RWPE2 (cell line): ENCODE measurements at places on chromosomes 16 and 17.

GRCh38 chr16:72241930-72242329 lies 70.0 kb upstream of the PMFBP1 start:
- no peak for DNase-seq

- DNase-seq = no peak
These were observed 1.8 kb downstream of the SNTB2 start for GRCh38 chr16:69188716-69189115.

DNA sequence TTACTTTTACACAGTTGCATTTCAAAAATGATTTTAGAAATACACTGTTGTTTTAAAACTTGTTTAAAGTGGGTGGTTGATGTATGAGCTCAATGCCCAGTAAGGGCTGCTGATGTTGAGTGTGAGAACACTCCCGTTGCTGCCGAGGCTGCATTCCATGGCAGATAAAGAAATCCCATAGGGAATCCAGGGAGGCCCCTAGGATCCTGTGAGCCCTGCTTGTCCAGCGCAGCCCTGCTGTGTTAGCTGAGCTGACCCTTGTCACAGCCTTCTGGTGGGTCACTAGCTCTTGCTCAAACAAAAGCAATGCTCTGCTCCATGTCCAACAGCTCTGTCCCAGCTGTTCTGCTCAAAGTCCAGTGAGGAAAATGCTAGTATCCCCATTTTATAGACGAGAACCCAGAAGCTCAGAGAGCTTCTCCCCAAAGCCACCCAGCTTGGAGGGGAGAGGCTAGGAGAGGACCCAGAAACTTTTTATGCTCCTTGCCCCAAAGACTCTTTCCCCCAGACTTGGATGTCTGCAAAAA lies 18.6 kb upstream of the COL1A1 start:
- DNase-seq = no peak

DNA sequence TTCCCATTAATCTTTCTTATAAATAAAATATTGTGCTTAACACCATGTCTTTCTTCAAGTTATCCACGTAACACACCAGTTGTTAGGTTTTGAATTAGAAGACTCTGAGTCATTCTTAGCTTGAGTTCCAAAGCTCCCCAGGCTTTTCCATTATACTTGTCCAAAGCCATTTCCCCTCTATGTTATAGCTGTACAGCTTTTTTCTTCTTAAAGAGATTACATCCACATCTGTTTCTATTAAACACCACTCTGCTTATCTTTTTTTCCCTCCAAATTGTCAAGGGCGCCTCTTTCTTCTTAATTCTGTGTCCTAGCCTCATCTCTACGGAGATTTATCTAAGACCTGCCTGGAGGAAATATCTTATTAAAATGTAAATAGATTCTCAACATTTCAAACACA lies 139.4 kb upstream of the CPHXL start:
- DNase-seq = no peak

GRCh38 chr17:32111141-32111771 lies 31.0 kb upstream of the RHOT1 start:
- no peak for DNase-seq

GRCh38 chr16:68470461-68471150 lies 22.3 kb upstream of the SMPD3 start:
- no peak for DNase-seq

- no peak for DNase-seq
These were observed 25.3 kb downstream of the SPACA3 start for GRCh38 chr17:33016920-33017319.

DNA sequence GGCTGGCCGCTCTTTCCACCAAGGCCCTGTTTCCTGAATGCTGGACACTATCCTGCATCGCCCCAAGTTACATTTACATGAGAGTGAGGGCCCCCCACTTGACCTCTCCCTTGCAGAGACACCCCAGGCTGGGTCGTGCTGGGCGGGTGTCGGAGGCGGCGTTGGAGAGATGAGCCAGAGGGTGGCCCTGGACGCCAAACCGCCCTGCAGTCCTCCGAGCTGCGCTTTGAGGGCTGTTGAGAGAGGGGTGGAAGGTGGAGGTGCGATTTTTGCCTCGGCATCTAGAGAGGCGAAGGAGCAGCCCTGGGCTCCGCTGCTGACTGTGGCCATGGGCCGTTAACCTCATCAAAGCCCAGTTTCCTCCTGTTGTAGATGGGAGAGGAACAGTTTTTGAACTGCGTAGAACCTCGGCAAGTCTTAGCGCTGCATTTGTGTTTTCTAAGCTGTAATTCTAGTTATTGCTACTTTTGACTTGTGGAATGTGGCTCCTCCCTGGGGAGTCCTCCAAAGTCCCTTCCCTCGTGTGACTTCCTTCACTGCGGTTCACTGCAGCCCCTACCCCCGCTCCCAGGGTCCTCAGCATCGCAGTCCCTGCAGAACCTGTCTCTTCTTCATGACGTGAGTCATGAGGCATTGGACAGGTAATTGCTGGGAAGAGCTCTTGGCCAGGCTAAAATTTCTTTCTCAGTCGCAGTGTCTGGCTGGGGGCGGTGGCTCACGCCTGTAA lies 986 bp upstream of the ELOB start:
- peak; percentile 51 for DNase-seq

DNA sequence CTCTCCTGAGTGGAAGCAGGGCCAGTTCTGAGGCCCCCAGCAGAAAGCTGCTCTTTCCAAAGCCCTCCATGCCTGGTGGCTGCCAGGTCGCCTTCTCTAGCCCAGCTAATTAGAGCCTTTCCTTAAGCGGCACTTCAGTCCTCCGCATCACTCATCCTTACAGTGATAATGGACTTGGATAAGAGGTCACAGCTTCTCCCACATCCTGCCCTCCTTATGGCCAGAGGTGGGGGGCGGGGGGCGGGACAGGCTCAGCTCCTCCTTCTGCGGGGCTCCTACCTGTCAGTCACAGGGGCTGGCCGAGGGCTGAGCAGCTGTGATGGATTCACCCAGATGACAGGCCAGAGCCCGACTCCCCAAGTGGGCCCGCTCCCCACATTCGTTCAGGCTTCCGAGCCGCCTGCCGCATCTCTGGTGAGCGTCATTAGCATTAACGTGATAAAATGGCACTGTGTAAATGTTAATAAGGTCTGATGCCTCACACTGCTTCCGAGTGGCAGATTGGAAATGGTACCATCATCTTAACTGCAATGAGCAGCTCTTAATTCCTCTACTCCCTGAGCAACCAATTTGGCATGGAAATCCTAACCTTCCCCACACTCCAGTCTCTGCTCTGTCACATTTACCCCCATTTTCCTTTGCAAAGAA lies 41.3 kb downstream of the GRIN2C start:
- DNase-seq = no peak

- no peak for DNase-seq
These were observed 2.1 kb downstream of the CES5A start for GRCh38 chr16:55873122-55873521.

GRCh38 chr17:64786337-64786736 lies 124.2 kb upstream of the SMURF2 start:
- no peak for DNase-seq

GRCh38 chr17:5236938-5237540 lies 2.4 kb upstream of the SCIMP start:
- DNase-seq = no peak

DNA sequence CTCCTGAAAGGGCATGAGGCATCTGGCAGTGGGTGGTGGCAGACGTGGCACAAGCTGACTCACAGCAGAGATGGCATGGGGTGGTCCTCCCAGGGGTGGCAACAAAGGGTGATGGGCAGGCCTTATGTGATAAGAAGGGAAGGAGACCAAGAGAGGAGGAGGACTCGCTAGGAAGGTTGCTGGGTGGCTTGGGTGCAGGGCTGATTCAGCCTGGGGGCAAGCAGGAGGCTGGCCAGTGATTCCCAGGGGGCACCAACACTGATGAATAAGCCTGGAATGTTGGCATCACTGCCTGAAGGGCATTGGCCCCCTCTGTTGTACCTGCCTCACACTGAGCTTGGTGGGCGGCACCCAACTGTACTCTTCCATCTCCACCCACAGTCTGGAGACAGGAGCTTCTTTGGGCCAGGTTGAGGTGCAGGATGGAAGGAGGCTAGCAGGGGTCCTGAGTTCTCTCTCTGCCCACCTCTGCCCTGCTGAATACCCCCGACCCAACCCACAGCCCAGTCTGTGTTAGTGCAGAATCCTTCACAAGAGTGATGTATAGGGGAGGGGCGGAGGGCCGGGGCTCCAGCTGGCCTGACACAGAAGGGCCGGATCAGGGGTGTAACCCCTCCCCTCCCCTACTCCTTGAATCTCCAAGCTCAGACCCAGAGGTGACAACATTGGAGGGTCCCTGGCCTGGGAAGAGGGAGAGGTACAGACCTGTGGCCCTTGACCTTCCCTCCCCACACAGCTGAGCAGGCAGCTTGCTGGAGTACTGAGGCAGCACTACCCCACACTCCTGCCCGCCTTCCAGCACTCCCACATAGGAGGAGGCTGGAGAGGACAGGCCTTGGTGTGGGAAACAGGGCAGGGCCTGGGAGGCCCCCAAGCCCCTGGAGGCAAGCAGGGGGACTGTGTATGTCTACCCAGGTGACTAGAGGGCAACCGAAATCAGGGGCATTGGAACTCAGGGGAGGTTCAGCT lies 2.6 kb downstream of the STAC2 start:
- DNase-seq = no peak

GRCh38 chr17:64477849-64478248 lies 19.0 kb downstream of the POLG2 start:
- DNase-seq = no peak

- no peak for DNase-seq
These were observed 34.6 kb downstream of the ERN1 start for GRCh38 chr17:64095144-64095882.

DNA sequence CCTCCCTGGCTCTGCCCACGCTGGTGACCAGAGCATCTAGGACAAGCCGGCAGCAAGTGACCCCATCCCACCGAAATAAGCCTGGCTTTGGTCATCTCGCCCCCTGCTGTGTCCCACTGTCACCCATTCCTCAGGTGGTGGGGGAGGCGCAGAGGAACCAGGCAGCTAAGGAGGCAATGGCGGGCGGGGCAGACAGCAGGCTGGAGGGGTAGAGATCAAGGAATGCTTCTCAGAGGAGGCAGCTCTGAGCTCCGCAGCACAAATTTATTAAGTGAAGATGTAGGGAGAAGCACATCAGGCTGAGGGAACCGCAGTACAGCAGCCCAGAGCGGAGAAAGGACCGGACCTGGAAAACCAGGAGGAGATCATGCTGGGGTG lies 7.5 kb upstream of the KREMEN2 start:
- no peak for DNase-seq
